ENCODE measurements at places on chromosomes 7 and 10. TPM values are rescaled to one million over a fixed set of nuclear protein-coding genes. Genes with fewer than 3 reads are reported as not detected.

The PHYHIPL gene
- polyA plus RNA-seq: 14.3 TPM

The TMEM229A gene
- 0.23 TPM for polyA plus RNA-seq

The MKX gene
- 0.09 TPM for polyA plus RNA-seq

The BCAP29 gene
- 55.6 TPM for polyA plus RNA-seq

The CLDN3 gene
- 54.1 TPM for polyA plus RNA-seq

The TRAPPC14 gene
- 21.5 TPM for polyA plus RNA-seq

The JCAD gene
- 29.6 TPM for polyA plus RNA-seq

The PRSS58 gene
- polyA plus RNA-seq: not detected

- DNase-seq: no peak
Measured at GRCh38 chr7:113339661-113340060, 221.3 kb upstream of the SMIM30 start.

DNA sequence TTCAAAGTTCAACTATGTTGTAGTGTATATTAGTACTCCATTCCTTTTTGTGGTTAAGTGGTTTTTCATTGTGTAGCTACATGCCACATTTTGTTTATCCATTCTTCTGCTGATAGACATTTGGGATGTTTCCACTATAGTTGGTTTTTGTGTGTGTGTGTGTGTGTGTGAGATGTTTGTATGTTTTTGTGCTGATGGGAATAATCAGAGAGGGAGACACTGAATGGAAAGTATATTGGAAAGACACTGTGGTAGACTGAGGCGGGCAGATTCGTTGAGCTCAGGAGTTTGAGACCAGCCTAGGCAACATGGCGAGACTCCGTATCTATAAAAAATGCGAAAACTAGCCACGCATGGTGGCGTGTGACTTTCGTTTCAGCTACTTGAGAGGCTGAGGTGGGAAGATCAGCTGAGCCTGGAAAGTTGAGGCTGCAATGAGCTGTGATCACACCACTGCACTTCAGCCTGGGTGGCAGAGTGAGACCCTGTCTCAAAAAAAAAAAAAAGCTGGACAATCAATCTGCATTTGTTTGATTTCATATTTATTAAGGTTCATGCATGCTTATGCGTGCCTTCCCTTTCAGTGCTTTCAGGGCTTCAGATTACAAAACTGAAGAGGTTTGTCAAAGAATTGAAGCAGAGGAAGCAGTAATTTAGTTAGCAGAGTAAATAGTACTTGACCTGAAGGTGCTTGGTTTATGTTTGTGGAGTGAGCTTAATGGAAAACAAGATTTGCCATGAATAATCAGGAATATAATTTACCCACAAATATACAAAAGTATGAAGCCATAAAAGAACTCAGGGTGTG, 14.7 kb downstream of the SEC24C start:
- no peak for DNase-seq

DNA sequence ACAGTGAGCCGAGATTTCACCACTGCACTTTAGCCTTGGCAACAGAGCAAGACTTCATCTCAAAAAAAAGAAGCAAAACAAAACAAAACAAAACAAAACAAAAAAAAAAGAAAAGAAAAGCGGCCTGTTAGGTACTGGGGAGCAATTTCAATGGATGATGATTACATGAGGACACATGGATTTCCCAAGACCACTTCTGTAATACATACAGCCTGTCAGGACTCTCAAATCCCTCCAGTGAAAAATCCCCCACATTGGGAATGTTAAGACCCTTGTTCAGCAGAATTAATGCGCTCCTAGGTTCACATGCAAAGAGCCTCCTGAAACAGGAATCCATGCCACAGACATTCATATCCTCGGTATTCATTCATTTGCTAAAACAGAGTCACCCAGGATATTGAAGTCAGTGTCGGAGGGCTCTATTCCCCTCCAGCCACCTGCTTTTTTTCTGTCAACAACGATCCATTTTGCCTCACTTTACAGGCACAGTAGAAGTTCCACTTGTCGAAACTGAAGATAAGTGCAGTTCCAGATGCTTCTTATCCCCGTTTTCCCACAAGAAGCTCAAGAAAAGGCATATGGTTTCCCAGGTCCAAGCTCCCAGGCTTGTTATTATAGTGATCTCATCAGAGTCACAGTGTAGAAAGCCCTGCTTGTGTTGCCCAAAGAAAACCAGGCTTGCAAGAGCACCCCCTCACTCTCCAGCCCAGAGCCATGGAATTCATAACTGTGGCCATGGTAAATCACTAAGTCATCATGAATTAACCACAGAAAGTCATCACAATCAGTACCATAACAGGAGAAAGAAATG, 20.2 kb downstream of the SLC16A12 start:
- no peak for DNase-seq

GRCh38 chr7:36957620-36958019, 233.3 kb upstream of the AOAH start:
- DNase-seq: no peak

DNA sequence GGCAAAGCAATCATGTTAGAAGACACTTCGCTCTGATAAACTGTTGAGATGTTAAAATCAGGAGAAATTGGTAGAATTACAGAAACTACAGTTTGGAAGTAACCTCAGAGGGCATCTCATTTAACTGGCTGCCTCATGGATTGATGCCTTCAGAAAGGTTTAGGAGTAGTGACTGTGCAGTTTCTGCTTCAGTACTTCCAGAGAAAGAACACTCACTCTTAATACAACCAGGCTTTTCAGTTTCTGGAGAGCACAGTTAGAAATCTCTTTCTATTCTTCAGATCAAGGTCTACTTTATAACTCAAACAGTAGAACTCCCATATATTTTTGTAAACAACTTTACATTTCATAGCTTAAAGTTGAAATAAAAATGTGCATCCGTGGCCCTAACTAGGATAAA, 1358.9 kb upstream of the LRRTM3 start:
- DNase-seq: no peak

GRCh38 chr7:29858191-29858951, 52.1 kb downstream of the WIPF3 start:
- DNase-seq: no peak

DNA sequence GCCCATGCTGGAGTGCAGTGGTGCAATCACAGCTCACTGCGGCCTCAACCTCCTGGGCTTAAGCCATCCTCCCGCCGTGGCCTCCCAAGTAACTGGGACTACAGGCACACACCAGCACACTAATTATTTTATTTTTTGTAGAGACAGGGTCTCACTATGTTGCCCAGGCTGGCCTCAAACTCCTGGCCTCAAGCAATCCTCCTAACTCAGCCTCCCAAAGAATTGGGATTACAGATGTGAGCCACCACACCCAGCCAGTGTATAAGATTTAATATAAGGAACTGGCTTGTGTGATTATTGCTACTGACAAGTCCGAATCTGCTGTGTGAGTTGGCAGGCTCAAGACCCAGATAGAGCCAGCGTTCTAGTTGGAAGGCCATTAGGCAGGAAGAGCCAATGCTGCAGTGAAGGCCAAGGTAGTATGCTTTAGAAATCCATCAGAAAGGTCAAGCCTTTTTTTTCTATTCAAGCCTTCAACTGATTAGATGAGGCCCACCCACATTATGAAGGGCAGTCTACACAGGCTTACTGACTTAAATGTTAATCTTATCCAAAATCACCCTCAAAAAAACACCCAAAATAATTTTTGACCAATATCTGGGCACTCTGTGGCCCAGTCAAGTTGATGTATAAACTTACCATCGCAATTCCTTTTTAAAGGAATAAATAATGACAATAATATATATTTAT, 19.4 kb downstream of the TRIM4 start:
- no peak for DNase-seq

GRCh38 chr7:148204639-148205304, 385.8 kb upstream of the C7orf33 start:
- DNase-seq: no peak

GRCh38 chr10:436013-436697, 253.3 kb downstream of the DIP2C start:
- no peak for DNase-seq

DNA sequence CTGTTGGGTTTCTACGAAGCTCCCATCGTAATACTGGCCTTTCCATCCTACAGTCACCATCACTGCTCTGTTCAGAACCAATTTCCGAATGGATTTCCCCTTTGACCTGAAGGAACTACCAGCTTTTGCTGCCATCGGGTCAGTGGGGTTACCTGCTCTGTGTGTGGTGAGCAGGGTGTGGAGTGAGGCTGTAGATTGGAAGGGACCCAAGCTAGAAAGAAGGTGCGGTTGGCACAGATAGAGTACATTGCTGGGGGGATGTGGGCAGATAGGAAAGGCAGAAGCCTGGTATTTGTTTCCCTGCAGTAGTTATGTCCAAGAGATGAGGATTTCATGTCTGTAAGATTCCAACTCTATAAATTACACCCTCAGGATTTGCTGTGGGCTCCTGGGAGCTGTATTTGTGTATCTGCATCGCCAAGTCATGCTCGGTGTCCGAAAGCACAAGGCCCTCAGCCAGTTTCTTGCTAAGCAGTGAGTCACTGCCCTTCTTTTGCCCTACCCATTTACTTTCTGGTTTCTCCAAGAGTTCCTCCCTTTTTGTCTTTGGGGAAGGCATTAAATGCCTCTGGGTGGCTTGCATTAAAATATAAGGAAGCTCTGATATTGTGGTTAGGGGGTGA, 15.4 kb downstream of the CLCN1 start:
- no peak for DNase-seq

GRCh38 chr10:86245015-86245394, 121.6 kb downstream of the GRID1 start:
- no peak for DNase-seq

DNA sequence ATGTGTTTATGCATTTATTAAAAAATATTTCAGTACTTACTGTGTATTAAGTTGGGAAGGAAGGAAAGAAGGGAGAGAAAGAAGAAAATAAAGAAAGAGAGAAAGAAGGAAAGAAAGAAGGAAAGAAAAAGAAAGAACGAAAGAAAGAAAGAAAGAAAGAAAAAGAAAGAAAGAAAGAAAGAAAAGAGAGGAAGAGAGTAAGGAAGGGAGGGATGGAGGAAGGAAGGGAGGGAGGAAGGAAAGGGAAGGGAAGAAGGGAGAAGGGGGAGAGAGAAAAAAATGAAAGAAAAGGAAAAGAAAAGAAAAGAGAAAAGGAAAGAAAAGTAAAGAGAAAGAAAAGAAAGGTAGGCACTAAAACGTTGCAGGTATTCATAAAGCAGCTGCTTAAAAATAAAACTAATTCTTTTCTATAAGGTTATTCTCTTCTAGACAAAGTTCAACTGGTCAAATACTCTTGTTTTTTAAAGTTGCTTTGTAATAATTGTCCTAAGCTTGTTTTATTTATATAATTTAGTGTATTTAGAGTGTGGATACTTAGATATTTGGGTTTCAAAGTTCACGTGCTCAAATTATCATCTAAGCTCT, 703.3 kb upstream of the LRRTM3 start:
- DNase-seq: no peak

DNA sequence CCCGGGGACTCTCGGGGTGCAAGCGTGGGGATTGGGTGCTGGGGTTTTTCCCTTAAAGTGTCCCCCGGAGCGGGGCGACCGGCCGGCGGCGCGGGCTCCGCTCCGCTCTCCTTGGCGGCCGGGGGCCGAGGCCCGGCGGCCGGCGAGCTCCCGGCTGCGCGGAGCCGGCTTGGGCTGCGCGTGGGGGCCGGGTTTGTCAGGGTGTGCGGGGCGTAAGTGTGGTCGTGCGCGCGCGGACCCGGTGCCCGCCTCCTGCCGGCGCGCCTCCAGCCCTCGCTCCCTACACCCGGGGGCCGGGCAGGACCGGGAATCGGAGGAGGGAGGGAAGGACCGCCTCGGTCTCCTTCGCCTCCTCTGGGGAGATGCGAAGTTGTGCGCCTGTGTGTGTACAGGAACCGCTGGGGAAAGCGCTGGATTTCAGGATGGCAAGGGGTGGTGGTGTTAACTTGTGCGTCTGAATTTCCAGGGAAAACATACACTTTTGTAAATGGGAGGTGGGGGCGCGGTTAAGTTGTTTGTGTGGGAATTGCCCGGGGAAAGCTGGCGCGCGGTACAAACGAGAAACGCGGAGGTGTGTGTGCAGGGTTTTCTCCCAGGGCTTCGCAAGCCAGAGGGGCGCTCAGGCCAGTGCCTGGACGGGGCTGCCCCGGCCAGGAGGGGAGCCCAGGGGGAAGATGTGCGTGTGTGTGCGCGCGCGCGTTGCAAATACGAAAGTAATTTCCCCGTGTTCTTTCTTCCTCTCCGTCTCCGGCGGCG, 737 bp downstream of the ZMIZ1 start:
- DNase-seq: peak; percentile 49

GRCh38 chr10:112797855-112798254, 152.2 kb upstream of the TCF7L2 start:
- DNase-seq: no peak

GRCh38 chr10:114258274-114258840, 19.3 kb downstream of the VWA2 start:
- DNase-seq: no peak

DNA sequence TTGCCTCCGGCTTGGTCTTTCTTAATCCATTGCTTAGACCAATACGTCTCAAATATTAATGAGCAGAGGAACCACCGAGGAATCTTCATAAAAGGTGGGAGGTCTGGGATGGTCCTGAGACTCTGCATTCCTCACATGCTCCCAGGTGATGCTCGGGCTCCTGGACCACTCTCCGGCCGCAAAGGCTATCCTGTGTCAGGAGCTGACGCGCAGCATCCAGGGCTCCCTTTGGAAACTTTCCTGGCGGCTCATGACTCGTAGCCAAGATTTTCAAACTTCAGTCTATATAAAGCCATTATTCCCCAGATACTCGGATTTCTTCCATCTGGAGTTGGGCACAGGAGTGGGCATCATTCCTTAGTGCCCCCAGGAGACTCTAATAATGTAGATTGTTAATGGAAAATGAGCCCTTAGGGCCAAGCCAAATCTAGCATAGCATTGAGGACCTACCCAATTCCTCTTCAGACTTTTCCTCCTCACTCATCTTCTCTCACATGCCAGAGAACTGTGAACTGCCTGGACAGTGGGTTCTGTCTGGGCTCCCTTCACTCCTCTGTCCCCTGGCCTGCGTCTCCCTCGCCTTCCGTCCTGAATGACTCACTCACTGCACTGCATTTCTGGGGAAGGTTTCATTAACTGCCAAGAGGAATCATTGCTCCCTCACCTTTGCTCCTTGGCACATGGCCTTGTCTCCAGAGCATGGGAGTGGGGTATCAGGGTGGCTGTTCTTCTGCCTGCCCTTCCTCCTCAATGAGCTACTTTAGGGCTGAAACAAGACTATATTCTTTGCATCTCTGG, 89.3 kb downstream of the MKI67 start:
- DNase-seq: no peak

All from renal cortex interstitium (tissue), 15 donors.